Mesangial cell (primary cell): ENCODE measurements at places on chromosomes 7 and 10. TPM values are rescaled to one million over a fixed set of nuclear protein-coding genes. Genes with fewer than 3 reads are reported as not detected.

The AOC1 gene
- total RNA-seq = not detected in 2 replicates

The ATRNL1 gene
- 26.1 and 35.2 TPM in 2 replicates for total RNA-seq

The CCDC71L gene
- total RNA-seq = 24.3 and 34.7 TPM in 2 replicates

The SUN3 gene
- total RNA-seq = 0.51 TPM in 1 of 2 replicates, not detected in the other

The STAG3 gene
- total RNA-seq = 0.25 and 0.33 TPM in 2 replicates

The OR2A1 gene
- total RNA-seq = 0.13 and 0.33 TPM in 2 replicates

The TMEM273 gene
- total RNA-seq = not detected in 2 replicates

The CTTNBP2 gene
- total RNA-seq = 6.2 and 34.9 TPM in 2 replicates

The NME8 gene
- not detected in 2 replicates for total RNA-seq

The VPS50 gene
- total RNA-seq = 9.3 and 14.1 TPM in 2 replicates
